ENCODE measurements at places on chromosomes 3 and 15. TPM values are rescaled to one million over a fixed set of nuclear protein-coding genes. Genes with fewer than 3 reads are reported as not detected.

DNA sequence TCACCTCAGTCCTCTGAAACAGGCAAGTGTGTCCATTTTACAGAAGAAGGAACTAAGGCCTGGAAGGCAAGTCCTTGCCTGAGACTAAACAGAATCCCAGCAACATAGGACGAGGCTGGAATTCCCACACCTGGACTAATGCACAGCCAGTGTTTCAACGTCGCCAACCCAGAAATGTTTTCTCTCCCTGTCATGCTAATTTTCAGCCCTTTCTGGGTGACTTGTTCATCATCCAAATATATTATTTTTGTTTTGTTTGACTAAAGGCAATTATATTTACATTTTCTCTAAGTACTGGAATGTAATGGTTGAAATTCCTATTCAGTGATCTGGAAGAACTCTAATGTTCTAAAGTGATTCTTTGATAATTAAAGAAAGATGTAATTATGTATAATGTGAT, 51.8 kb downstream of the BTD start:
- DNase-seq, result no peak

DNA sequence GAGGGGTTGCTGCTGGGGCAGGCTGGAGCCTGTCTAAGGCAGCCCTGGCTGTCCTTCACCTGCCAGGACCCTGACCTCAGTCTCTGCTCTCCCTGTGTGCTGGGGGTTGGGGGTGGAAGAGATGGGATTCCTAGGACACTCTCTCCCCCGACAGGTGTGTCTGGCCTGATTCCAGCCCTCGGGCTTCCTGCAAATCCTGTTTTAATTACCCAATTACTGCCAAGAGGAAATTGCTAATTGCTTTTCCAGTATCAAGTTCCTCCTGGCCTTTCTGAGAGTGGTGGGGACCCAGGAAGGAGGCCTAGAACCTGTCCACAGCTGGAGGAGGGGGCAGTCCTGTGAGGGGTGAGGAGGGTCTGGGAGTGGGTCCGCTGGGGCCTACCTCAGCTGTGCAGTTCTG, 15.8 kb downstream of the PLXNA1 start:
- no peak for DNase-seq

- no peak for DNase-seq
These were observed 92.8 kb downstream of the ZNF280D start for GRCh38 chr15:56640549-56640948.

- no peak for DNase-seq
These were observed 97.9 kb upstream of the UNC13C start for GRCh38 chr15:53880357-53880756.

CNTN3 gene
- 5.6 TPM for polyA plus RNA-seq

- no peak for DNase-seq
These were observed 34.8 kb downstream of the CRYGS start for GRCh38 chr3:186509423-186509822.

ARGFX gene
- polyA plus RNA-seq, result not detected

- no peak for DNase-seq
These were observed 57.7 kb downstream of the DNAJB8 start for GRCh38 chr3:128408693-128409623.

- no peak for DNase-seq
These were observed 58.4 kb downstream of the NR1D2 start for GRCh38 chr3:24003466-24003865.

DNA sequence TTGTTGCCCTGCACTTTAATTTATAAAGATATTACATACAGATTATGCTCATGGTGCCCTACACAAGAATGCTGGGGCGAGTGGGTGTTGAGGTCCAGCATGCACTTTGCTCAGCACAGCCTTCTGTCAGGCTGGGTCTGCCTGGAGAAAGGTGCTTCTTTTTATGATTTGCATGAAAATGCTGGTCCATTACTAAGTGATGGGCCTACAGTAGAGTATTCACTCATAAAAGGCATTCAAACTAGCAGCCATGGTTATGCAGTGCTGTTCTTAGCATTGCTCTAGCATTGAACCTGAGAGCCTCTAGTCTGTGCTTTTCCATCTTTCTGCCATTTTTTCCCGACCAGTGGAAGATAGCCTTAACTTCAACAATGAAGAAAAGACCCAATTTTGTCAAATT, 12.3 kb downstream of the LNP1 start:
- DNase-seq, result no peak

Measured in GM23248 (cell line).